ENCODE measurements at places on chromosomes 7 and 10.

DNA sequence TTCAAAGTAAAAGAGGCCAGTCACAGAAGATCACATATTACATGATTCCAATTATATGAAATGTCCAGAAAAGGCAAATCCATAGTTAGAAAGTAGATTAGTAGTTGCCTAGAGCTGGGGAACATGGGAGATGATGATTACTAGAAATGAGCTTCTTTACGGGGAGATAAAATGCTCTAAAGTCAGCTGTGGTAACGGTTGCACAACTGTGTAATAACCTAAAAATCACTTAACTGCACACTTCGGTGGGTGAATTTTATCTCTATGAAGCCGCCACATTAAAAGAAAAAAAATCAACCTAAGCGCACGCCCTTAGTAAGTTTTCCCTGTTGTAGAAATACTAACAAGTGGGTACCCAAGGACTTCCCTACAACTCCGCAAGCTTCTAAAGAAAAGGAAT is 15.9 kb downstream of the XRCC2 start:
- no peak for DNase-seq

- no peak for DNase-seq
Observed at GRCh38 chr10:84336406-84337090, 8.2 kb downstream of the CCSER2 start.

GRCh38 chr10:119370111-119370741 is 162.9 kb downstream of the GRK5 start:
- DNase-seq: peak; percentile 60

GRCh38 chr10:106938513-106938912 is 226.0 kb downstream of the SORCS1 start:
- DNase-seq: no peak

- no peak for DNase-seq
Observed at GRCh38 chr10:30694518-30695228, 65.1 kb upstream of the LYZL2 start.
